Hematopoietic multipotent progenitor cell (in vitro differentiated cells): ENCODE measurements at places on chromosomes 12 and 14.

- no peak for DNase-seq
Observed at GRCh38 chr14:74604911-74605310, 7.1 kb downstream of the LTBP2 start.

GRCh38 chr12:22050078-22050477 lies 4.1 kb downstream of the CMAS start:
- DNase-seq, result no peak

- no peak for DNase-seq
Observed at GRCh38 chr12:17802657-17803641, 287.0 kb downstream of the RERGL start.

DNA sequence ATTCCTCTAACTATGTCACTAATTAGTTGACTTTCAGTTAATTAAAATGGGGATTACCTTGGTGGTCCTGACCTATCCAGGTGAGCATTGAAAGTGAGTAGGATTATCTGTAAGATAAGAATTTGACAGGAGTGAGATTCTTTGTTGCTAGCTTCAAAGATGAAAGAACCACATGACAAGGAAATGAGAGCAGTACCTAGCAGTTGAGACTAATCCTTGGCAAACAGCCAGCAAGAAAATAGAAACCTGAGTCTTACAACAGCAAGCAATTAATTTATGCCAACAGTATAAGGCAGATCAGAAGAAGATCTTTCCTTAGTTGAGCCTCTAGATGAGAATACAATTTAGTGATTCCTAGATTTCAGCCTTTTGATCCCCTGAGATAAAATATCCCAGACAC lies 1058.4 kb downstream of the LRFN5 start:
- no peak for DNase-seq

- DNase-seq, result no peak
Observed at GRCh38 chr14:64947710-64948611, 5.4 kb upstream of the GPX2 start.

DNA sequence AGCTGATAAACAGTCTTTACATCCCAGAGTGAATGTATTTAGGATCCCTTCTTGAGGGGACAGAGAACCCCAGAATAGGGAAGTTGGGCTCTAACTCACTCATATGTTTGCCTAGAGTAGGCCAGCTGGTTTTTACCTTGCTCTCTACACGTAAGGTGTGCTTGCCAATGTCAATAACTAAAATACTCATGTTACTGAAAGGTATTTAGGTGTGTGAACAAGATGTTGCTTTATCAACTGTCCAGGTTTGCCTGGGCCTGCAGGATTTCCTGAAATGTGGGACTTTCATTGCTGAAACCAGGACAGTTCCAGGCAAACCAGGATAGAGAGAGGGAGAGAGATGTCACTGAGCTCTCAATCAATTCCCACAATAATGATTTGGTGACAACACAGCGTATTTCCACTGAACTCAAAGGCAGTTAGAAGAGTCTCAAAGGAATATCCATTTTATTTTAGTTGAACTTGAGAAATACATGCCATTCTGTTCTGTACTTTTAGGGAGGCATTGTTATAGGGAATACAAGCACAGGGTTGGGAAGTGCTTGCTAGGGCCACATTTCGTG lies 171.7 kb downstream of the NRXN3 start:
- DNase-seq, result no peak

GRCh38 chr14:55070981-55071411 lies 19.5 kb downstream of the MAPK1IP1L start:
- DNase-seq, result no peak

GRCh38 chr12:33437598-33437997 lies 2.0 kb downstream of the SYT10 start:
- no peak for DNase-seq

DNA sequence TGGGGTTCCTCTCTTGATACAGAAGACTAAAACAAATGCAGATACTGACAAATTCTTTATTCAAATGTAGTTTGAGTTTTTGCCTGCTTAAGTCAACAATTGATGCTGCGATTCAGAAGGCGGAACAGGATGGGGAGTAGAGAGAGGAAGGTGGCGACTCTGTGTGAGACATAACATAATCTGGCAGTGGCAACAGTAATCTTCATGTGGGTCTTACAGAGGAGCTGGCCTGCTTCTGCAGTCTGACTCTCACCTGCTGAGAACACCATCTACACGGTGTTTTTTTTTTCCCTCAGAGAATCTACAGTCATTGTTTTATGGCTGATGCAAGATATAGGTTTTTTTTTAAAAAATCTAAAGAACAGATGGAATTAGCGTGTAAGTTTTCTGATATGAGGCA lies 10.1 kb downstream of the CCDC92 start:
- DNase-seq, result no peak

GRCh38 chr14:35495278-35495677 lies 38.7 kb upstream of the INSM2 start:
- DNase-seq, result no peak

DNA sequence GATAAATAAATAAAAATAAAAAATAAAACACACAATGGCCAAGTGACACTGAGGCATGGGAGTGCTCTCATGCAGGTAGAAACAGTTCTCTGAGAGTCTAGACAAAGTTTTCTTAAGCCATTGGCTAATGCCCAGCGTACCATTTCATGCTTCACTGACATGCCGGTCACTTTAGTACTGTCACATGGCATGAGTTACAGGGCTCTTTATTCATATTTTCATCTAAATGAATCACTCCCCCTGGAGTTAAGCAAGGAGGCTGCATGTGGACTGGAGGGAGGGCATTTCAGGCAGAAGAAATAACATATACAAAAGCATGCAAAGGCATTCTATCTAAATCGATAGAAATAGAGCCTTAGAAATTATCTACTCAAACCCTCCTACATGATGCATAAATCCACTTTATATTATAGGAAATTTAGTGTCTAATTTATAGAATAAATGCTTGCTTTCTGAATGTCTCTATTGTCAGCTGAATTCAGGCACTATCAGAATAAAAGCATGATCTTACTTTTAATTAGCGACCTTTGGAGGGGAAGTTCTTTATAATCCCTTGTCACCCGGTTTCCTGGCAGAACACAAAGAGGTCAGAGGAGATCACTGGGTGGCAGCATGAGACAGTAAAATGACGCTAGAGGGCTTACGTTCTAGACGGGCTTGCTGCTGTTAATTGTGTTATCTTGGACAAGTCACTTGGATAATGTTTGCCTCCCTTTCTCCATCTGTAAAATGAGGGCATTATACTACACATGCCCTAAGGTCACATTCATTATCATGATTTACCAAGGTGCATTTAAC lies 17.5 kb downstream of the DYRK4 start:
- no peak for DNase-seq

GRCh38 chr12:123041811-123042655 lies 61.6 kb downstream of the ARL6IP4 start:
- DNase-seq, result no peak

DNA sequence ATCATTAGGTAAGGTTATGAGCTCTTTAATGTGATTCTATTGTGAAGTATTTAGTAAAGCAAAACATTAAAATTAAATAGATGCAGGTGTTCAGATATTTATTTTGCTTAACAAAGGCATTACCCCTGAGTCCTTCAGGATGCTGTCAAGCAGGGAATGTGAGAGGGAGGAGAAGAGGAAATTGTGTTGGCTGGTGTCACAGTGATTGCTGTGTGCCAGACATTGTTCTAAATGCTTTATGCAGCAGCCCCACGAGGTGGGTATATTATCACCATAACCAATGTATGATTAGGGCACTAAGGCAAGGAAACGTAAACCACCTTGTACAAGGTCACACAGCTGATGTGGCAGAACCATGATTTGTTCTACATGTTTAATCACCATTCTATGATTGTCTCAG lies 80.1 kb downstream of the STAB2 start:
- no peak for DNase-seq

DNA sequence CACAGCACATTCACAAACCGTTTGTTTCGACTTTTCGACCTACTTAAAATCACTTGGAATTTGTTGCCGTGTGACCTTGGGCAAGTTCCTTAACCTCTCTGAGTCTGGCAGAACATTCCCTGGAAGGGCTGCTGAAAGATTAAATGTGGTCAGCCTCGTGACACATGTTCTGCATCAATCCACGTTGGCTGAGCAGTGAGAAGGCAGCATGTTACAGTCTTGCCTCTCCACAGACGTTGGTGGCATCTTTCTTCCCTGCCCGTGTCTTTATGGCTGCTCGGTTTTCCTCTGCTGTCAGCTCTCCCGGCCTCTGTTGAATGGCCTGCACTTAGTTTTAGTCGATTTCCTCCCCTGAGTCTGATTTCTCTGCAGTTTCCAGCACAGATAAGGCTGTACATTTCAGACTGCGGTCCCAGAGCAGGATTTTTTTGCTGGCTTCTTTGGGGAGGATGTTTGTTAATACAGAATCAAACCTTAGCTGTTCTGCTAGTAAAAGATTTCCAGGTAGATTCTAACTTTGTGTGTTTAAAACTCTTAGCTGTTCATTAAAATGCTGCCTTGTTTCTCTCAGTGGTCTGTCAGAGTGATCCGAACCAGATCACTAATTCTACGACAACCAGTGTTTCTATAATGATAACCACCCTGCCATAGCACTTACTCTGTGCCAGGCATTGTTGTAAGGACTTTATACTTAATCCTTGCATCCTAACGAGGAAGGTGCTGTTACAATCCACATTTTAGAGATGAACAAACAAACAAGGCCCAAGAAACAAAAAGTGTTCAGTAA lies 217.1 kb downstream of the CHST11 start:
- DNase-seq, result no peak

DNA sequence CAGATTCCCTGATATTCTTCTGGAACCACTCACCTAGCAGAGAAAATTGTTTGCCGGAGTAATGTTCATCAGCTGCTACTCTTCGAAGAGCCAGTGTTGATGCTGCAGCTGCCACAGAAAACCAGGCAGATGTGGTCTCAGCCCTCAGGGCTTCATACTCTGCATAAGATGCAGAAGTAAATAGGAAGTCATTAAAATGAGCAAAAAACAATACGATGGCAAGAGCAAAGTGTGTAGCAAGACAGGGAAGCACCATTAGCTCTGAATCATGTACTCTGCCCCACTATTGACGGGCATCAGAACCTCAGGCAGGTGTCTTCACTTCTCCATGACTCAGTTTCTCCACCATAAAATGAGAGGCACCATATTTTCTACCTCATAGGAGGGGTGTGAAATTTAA lies 991.6 kb upstream of the TMEM132C start:
- DNase-seq, result no peak

DNA sequence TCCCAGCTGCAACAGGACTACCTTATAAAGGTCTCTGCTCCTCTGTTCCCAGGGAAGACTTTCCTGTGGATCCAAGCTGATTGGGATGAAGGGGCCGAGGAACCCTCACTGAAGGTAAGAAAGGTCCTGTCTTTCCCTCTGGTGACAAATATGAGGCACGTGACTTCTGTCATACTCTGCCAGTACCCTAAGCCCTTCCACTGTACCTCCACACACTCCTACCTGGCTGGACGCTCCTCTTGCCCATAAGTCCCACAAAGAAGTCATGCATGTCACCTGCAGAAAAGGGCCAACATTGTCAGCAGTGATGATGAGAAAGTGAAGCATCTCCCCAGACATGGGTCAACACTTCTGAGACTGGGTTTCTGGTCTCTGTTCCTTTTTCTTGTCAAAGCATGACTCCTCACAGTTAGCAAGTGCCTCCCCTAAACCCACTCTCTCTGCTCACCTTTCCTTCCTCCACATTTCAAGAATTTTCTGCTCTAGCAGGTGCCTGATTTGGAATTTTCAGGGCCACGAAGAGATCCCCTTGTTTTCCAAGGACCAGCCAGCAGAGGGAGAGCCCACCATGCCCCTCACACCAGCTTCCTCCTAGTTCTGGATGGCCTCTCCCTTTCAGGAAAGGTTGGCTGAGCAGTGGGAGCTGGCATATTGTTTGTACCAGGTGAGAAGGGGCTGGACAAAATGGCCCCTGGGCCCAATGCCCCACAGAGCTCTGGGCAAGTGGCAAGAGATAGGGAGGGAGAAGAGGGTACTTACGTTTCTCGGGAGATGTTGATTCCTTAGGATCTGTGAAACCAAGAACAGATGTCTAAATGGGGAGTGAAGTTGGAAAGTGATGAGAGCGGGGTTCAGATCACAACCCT lies 3.5 kb downstream of the TAC3 start:
- DNase-seq, result no peak

DNA sequence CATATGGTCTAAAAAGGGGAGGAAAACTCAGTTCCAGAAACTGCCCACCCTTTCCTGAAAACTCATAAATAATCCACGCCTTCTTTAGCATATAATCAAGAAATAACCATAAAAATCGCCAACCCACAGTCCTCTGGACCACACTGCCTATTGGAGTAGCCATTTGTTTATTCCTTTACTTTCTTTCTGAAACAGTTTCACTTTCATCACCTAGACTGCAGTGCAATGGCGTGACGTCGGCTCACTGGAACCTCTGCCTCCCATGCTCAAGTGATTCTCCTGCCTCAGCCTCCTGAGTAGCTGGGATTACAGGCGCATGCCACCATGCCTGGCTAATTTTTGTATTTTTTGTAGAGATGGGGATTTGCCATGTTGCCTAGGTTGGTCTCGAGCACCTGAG lies 44.2 kb downstream of the CLMN start:
- DNase-seq, result no peak

DNA sequence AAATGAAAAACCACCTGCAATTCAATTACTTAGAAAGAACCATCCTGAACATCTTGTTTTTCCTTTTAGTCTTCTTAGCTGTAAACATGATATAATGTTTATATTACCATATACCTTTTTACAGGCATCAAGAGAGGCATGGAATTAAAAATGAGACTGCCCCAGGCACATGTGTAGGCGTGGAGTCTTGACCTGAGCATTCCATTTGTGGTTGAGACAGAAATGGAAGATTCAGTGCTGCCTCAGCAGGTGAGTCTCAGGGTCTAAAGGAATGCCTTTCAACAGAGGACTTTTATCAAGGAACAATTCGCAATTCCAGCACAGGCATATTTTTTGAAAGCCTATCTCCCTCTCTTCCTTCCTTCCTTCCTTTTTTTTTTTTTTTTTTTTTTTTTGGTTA lies 8.0 kb upstream of the NANOGNB start:
- DNase-seq, result no peak

DNA sequence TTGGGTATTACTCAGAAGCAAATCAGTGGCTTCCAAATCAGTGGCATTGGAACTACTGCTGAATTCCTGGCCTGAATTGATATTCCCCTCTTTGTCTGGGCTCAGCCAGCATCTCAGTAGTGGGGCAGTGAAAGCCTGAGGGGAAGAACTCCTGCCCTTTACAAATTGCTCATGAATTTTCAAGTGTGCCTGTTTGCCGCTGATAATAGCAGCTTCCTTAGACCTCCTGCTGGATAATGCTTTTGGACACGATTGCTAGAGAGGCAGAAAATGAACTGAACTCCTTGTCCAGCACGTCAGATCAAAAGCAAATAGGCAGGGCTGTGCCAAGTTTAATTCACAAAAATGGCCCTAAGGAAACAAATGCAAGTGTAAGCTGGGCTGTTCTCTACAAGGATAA lies 91.3 kb upstream of the GZMB start:
- DNase-seq, result no peak

DNA sequence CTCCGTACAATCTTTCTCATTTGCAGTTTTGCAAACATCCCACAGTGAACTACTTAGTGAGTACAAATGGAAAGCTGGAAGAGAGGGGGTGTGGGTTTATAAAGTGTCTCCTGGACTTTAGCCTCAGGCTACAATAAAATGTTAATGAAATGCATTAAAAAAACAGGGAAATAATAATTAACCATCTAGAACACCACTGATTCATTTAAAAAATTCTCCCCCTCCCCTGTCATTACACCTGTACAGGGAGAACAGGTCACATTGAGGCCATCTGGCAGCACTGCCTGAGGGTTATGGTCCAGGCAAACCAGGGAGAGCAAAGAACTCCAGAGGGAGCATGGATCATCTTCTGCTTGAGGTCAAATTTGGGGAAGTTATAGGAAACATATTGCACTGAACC lies 96.3 kb downstream of the TSPAN8 start:
- no peak for DNase-seq
